ENCODE measurements at places on chromosomes 2 and 18. TPM values are rescaled to one million over a fixed set of nuclear protein-coding genes. Genes with fewer than 3 reads are reported as not detected.

DNA sequence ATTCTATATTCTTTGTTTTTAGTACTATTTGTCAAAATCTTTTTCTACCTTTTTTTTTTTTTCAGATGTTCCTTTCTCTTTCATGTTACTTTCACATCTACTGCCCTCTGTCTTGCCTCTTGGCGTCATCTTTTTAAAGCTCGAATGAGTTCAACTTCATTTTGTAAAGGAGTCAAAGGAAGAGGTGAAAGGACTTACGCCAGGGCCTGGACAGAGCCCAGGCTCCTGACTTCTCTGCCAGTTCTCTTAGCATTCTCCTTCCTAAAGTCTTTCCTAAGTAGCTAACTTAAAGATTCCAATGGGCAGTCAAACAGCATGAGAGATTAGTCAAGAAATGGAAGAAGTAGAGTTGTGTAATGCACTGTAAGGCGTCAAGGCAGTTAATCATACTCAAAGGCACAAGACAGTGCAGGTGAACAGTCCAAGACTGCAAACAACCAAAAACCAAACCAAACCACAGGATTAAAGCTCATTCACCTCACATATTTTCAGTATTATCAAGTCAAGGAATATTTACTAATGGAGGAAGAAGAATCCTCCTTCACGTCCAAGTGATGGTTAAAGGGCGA lies 301.7 kb downstream of the TCF4 start:
- DNase-seq, result no peak

- DNase-seq, result no peak
These were observed 31.9 kb downstream of the PSTPIP2 start for GRCh38 chr18:46040033-46040746.

GRCh38 chr18:49843778-49844625 lies 30.7 kb upstream of the ACAA2 start:
- DNase-seq, result no peak

GRCh38 chr18:9526458-9526857 lies 51.1 kb downstream of the RALBP1 start:
- DNase-seq, result no peak

MC5R gene
- not detected for total RNA-seq
